Activated gamma-delta T cell treated with anti-CD3 and anti-CD28 coated beads, Interleukin-2, amount 50 U/mL, for 16 hours (primary cell): ENCODE measurements at places on chromosomes 7 and 10.

DNA sequence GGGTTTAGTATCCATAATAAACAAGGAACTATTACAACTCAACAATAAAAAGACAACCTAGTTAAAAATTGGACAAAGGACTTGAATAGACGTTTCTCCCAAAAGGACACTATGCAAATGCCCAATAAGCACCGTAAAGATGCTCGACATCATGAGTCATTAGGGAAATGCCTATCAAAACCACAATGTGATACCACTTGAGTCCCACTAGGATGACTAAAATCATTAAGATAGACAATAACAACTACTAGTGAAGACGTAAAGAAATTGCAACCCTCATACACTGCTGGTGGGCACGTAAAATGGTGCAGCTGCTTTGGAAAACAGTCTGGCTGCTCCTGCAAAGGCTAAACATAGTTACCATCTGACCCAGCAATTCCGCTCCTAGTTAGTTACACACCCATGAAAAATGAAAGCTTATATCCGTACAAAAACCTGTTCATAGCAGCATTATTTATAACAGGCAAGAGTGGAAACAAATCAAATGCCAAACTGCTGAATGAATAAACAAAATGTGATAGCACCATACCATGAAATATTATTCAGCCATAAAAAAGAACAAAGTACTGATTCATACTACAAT is 17.3 kb downstream of the CCDC3 start:
- DNase-seq, result no peak

DNA sequence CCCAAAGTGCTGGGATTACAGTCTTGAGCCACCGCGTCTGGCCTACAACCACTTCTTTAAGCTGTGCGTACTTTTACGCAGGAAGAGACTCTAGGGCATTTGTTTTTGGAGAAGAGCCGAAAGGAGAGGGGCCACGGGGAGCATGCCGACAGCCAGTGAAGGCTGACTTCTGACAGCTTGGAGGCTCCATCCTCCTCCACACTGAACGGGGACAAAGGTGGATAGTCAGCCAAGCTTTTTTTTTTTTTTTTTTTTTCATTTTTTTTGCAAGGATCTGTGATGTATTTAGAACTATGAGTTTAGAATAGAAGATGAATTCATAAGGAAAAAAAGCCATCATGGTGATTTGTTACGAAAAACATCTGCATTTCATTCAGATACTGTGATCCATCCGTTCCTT is 221.7 kb downstream of the ARHGAP21 start:
- DNase-seq, result no peak

- peak; percentile 34 for DNase-seq
Observed at GRCh38 chr7:2757904-2758672, 70.1 kb downstream of the AMZ1 start.

DNA sequence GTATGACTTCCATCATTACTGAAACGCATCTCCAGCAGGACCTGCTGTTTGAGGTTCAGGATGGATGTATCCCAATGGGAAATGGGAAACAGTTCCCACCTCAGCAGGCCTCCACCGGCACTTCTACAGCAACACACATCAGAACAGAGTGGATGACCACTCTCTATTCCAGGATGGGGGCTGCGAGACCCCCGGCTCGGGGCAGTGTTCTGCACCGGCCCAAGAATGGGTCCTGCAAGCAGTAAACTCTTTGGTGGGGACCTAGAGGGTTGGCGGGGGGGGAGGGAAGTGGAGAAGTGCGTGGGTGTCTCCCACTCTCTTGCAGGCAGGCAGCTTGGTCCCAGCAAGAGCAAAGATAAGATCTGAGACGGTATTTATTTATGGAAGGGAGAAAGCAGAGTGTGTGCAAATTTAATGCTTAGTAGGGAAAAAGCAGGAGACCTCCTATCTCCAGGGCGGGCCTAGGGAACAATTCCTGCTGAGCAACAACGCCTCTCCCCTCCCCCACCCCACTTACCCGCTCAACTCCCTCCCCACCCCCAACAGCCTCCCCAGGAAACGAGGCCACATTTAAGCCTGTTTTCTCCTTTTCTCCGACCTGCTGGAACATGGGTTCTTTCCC is 4.0 kb downstream of the SFMBT2 start:
- no peak for DNase-seq

DNA sequence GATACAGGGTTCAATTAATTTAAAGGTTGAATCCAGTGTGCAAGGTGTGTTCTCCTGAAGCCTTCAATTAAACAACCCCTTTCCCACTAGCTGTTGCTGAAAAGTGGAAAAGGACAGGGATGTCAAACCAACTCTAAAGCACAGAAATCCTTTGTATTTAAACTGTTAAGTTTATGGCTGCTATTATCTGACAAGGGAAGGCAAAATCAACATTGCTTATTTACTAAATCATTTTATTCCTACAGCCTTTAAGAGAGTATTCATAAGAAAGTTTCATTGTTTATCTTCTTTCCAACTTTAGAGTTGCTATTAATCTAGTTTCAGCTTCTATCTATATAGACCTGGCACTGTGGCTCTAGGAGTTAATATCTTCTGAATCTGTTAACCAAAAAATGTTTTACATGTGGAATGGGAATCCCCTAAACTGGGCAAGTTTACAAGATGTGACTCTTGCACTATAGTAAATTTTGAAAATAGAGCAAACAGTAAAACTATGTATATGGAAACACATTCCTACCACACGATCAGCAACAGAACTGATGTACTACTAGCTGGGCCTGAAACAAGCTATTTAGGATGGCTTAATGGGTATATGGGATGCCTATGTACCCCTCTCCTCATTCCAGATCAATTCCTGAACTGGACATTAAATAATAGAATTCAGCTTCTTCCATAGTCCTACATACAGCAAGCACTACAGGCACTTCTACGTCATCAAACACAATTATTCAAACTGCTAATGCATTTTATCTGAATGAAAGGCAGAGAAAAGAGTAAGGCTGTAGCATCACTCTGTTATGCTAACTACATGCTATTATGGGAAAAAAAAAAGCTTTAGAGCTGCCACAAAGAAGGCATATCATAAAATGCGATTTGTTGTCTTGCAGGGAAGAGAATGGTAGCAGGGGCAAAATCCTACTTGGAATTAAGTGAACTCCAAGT is 52.8 kb downstream of the CDK6 start:
- no peak for DNase-seq
